ENCODE measurements at places on chromosomes 3 and 15. TPM values are rescaled to one million over a fixed set of nuclear protein-coding genes. Genes with fewer than 3 reads are reported as not detected.

The ANKUB1 gene
- not detected for total RNA-seq

GRCh38 chr15:82788496-82788895, 17.4 kb downstream of the FSD2 start:
- DNase-seq = no peak
- H3K4me3 ChIP-seq = no peak overlapping the region
- no peaks in the 10 kb centered on the region for H3K4me1 ChIP-seq
- H3K27ac ChIP-seq = no peak overlapping the region
- H3K27me3 ChIP-seq = no peaks in the 10 kb centered on the region
- H3K36me3 ChIP-seq = no peaks in the 10 kb centered on the region

The GRK7 gene
- total RNA-seq = not detected

The TERC gene
- total RNA-seq = 705 TPM

DNA sequence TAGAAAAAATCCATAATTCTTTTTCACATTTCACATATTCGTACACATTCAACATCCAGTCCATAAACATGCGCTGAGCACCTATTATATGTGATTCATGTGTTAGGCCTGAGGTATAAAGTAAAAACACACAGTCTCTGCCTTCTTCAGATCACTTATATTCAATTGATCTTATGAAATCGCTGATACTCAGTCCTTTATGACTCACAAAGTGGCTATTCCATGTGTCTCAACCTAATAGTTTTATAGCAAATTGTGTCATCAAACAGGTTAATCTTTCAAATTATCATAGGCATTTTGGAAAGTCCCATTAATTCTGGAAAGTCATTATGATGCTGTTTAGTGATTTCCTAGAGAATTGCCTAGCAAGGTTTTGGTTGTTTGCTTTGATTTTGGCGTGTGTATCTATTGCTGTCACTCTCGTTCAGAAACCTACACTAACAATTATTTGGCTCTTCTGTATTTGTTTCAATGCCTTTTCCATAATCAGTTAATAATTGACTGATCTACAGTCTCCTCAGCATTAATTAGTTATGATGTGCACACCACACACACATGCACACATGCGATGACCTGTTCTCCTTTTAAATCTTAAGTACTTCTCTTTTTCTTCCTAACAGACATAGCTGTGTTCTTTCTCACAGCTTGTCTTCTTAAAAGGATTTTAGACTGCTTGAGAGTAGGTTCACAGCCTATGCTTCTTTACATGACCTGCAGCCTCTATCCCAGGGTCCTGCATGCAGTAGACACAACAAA, 353.1 kb downstream of the MECOM start:
- H3K27me3 ChIP-seq = no peaks in the 10 kb centered on the region
- no peak for DNase-seq

DNA sequence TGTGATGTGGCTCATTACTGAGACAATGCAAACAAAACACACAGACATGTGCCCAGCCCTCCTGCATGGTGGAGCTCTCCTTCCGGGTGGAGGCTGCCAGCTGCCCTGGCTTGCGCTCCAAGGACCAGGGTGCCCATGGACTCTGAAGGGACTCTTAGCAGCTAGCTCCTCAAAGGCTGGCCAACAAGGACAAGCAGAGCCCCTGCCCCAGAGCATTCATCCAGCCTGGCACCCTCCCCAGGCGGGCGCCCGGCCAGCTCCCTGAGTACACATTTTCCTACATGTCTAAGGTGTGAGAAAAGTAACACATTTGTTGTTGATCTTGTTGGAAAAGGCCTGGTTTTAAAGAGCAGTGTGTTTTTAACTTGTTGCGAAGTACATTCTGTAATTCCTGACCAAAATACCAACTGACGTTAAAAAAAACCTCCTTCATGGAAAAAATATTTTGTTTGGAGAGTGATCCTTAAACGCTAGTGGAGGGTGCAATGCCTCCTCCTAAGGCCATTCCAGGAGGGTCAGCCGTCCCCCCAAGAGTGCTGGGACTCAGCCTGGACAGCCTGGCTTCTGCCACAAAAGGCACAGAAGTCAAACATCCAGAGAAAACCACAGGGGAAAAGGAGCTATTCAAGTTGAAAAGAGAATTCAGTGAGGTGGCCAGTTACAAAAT, 86.9 kb downstream of the KLF15 start:
- no peak overlapping the region for H3K4me3 ChIP-seq
- no peaks in the 10 kb centered on the region for H3K27me3 ChIP-seq
- no peaks in the 10 kb centered on the region for H3K36me3 ChIP-seq
- H3K4me1 ChIP-seq = no peaks in the 10 kb centered on the region

DNA sequence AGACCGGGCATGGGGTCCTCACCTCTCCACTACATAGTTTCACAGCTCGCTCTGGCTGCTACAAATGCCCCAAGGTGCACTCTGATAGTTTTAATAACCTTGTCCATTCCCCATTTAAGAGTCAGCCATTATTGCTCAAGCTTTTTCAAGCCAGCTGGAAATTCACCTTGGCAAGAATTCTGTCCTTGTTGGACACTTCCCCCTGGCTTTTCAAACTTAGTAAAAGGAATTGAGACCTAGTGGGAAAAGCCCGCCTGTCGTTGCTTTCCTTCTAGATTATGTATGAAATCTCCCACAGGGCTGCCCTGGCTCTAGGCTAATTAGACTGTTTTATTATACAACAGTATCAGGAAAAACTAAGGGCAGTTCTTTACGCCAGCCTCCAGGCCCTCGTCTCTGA, 293.7 kb upstream of the GADL1 start:
- H3K4me1 ChIP-seq = no peaks in the 10 kb centered on the region
- no peak overlapping the region for H3K4me3 ChIP-seq
- no peaks in the 10 kb centered on the region for H3K27me3 ChIP-seq
- no peaks in the 10 kb centered on the region for H3K36me3 ChIP-seq
- DNase-seq = peak; percentile 21

- H3K36me3 ChIP-seq = no peaks in the 10 kb centered on the region
- no peak for DNase-seq
- no peak overlapping the region for H3K4me3 ChIP-seq
Measured at GRCh38 chr15:94494732-94495131, 263.4 kb downstream of the MCTP2 start.

DNA sequence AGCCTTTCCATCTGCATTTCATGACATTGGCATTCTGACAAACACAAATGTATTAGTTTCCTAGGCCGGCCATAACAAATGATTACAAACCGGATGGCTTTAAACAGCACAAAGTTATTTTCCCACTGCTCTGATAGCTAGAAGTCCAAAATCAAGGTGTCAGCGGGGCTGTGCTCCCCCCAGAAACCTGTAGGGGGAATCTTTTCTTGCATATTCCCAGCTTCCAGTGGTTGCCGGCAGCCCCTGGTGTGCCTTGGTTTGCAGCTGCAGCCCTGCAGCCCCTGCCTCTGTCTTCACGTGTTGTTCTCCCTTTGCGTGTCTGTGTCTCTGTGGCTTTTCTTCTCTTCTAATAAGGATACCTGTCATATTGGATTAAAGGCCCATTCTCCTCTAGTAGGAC, 79.0 kb upstream of the CDV3 start:
- H3K27me3 ChIP-seq = no peaks in the 10 kb centered on the region
- no peaks in the 10 kb centered on the region for H3K36me3 ChIP-seq
- no peak overlapping the region for H3K27ac ChIP-seq
- no peak for DNase-seq
- no peaks in the 10 kb centered on the region for H3K4me1 ChIP-seq
- H3K4me3 ChIP-seq = no peak overlapping the region

GRCh38 chr3:61934505-61934871, 373.1 kb downstream of the PTPRG start:
- DNase-seq = no peak
- H3K4me1 ChIP-seq = no peaks in the 10 kb centered on the region
- no peaks in the 10 kb centered on the region for H3K36me3 ChIP-seq
- H3K4me3 ChIP-seq = no peak overlapping the region
- H3K27ac ChIP-seq = no peak overlapping the region

- no peak overlapping the region for H3K27ac ChIP-seq
- H3K36me3 ChIP-seq = no peaks in the 10 kb centered on the region
- no peaks in the 10 kb centered on the region for H3K27me3 ChIP-seq
- no peaks in the 10 kb centered on the region for H3K4me1 ChIP-seq
- no peak overlapping the region for H3K4me3 ChIP-seq
- DNase-seq = no peak
Measured at GRCh38 chr3:121718205-121718846, 31.2 kb downstream of the GOLGB1 start.

DNA sequence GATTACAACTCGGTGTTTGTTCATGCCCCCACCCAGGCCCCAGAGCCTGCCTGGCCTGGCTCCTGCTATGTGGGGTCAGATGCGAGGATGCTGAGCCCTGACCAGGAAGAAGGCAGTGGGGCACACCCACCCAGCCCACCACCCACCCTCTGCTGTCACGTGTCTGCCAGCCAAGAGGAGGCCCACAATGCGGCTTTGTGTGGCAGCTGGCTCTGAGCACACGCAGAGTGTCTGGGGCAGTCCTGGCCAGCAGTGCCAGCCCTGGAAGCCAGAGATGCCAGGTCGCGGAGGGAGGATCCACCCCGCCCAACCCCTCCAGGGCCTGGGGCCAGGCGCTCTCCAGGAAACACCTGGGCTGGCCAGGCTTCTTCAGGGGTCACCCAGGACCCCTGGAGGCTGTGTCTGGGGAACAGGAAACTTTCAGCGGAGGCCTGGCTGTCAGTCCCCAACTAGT, 26.4 kb upstream of the KLF13 start:
- H3K27me3 ChIP-seq = no peaks in the 10 kb centered on the region
- H3K27ac ChIP-seq = no peak overlapping the region
- no peaks in the 10 kb centered on the region for H3K36me3 ChIP-seq
- no peak overlapping the region for H3K4me3 ChIP-seq

DNA sequence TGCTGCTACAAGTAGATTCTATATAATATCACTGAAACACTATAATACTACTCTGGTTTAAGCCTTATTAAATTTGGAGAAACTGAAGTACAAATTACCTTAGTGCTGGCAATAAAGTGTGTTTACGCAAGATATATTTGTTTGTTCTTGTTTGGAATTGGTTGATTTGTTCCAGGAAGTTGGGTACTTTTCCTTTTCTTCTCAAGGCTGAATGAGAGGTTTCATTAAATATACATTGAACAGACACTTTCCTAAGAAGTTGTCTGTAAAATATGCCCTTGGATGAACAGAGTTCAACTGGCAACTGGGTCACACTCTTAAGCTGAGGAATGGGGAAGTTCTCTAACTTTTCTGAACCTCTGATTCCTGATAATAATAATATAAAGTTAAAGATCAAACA, 542.1 kb upstream of the NAALADL2 start:
- H3K27ac ChIP-seq = no peak overlapping the region
- no peaks in the 10 kb centered on the region for H3K4me1 ChIP-seq
- no peaks in the 10 kb centered on the region for H3K36me3 ChIP-seq
- no peak for DNase-seq
- no peaks in the 10 kb centered on the region for H3K27me3 ChIP-seq

The MCF2L2 gene
- total RNA-seq = 0.59 TPM

GRCh38 chr3:148865049-148865448, at the start of gene CPA3:
Gene CPA3, plus strand, starts transcription at chr3:148865296. Its CDS starts 12 bp downstream, at chr3:148865308.
- no peaks in the 10 kb centered on the region for H3K27me3 ChIP-seq
- no peaks in the 10 kb centered on the region for H3K4me1 ChIP-seq
- H3K4me3 ChIP-seq = no peak within 1 kb of the TSS
- H3K27ac ChIP-seq = no peak within 1 kb of the TSS
- H3K36me3 ChIP-seq = no peaks in the 10 kb centered on the region
- DNase-seq = no peak

The ATP13A3 gene
- 43.3 TPM for total RNA-seq

GRCh38 chr15:49083401-49084284, 37.4 kb upstream of the SECISBP2L start:
- H3K4me1 ChIP-seq = no peaks in the 10 kb centered on the region
- no peak overlapping the region for H3K27ac ChIP-seq
- no peaks in the 10 kb centered on the region for H3K27me3 ChIP-seq
- DNase-seq = no peak
- H3K4me3 ChIP-seq = no peak overlapping the region

The CHAC1 gene
- total RNA-seq = 1.4 TPM

GRCh38 chr3:181773921-181774320, 62.2 kb downstream of the SOX2 start:
- H3K4me3 ChIP-seq = no peak overlapping the region
- H3K27me3 ChIP-seq = no peaks in the 10 kb centered on the region
- no peaks in the 10 kb centered on the region for H3K4me1 ChIP-seq

DNA sequence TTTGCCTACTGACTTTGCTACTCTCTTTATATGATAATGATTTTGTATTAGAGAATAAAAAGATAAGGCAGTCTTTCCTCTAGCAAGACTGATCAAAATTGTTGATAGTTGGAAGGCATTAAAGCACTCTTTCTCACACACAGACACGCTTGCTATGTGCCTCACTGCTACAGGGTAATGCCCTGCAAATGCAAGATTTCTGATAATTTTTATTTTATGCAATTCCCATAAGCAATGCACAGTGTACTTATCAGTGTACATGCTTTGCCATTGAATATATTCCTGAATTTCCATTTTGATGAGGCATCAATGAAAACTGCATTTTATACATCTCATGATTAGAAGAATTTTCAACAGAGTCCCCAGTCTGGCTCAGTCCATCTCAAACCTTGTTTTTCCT, 263.2 kb downstream of the CHST2 start:
- no peak overlapping the region for H3K27ac ChIP-seq
- H3K27me3 ChIP-seq = no peaks in the 10 kb centered on the region
- H3K4me3 ChIP-seq = no peak overlapping the region

The JMJD7 gene
- total RNA-seq = 0.59 TPM

GRCh38 chr3:171456765-171457606, 3.2 kb downstream of the TNIK start:
- H3K27me3 ChIP-seq = no peaks in the 10 kb centered on the region
- no peak for DNase-seq
- no peaks in the 10 kb centered on the region for H3K36me3 ChIP-seq
- no peak overlapping the region for H3K27ac ChIP-seq
- no peaks in the 10 kb centered on the region for H3K4me1 ChIP-seq

GRCh38 chr3:128466840-128467541, at the start of gene DNAJB8:
Gene DNAJB8, minus strand, starts transcription at chr3:128466890. Its CDS starts 3,645 bp downstream, at chr3:128463245.
- DNase-seq = no peak
- no peaks in the 10 kb centered on the region for H3K4me1 ChIP-seq
- no peaks in the 10 kb centered on the region for H3K27me3 ChIP-seq
- no peak within 1 kb of the TSS for H3K4me3 ChIP-seq

DNA sequence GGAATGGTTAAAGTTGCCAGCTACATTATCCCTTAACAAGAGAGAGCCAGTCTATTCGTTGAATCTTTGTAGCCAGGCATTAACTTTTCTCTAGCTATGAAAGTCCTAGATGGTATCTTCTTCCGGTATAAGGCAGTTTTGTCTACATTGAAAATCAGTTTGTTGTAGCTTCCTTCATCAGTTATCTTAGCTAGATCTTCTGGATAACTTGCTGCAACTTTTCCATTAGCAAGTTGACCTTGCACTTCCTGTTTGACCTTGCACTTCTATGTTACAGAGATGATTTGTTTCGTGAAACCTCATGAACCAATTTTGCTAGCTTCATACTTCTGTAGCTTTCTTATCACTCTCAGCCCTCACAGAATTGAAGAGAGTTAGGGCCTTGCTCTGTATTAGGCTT, 24.1 kb downstream of the TOPAZ1 start:
- no peak overlapping the region for H3K4me3 ChIP-seq
- no peaks in the 10 kb centered on the region for H3K4me1 ChIP-seq
- no peaks in the 10 kb centered on the region for H3K27me3 ChIP-seq
- H3K27ac ChIP-seq = no peak overlapping the region

All from uterus (tissue), 4 donors.